ENCODE measurements at places on chromosomes 1 and 21.

- no peaks in the 10 kb centered on the region for H3K27me3 ChIP-seq
- H3K4me3 ChIP-seq: no peak overlapping the region
- H3K4me1 ChIP-seq: peaks cover 13% of the 10 kb centered on the region
- DNase-seq: no peak
- no peak overlapping the region for H3K27ac ChIP-seq
Measured at GRCh38 chr1:155570593-155570990, 8.0 kb upstream of the ASH1L start.

DNA sequence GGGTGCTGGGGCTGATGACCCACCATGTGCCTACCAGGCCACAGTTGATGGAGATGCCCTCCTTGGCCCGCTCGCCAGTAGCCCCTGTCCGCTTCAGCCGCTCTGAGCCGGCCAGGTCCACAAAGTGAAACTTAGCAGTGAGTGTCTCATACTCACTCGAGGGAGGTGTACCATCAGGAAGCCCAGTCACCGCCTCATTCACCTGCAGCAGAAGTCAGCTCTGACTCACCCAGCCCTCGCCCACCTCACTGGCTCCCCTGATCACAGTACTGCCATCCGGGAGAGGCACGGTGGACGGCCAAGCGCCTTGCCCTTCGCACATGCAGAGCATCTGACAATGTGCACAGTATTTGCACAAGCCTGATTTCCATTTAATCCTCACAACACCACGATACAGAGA is 18.8 kb downstream of the KIF21B start:
- no peaks in the 10 kb centered on the region for H3K27me3 ChIP-seq
- no peak overlapping the region for H3K27ac ChIP-seq
- no peak overlapping the region for H3K4me3 ChIP-seq
- no peak for DNase-seq
- no peaks in the 10 kb centered on the region for H3K4me1 ChIP-seq

DNA sequence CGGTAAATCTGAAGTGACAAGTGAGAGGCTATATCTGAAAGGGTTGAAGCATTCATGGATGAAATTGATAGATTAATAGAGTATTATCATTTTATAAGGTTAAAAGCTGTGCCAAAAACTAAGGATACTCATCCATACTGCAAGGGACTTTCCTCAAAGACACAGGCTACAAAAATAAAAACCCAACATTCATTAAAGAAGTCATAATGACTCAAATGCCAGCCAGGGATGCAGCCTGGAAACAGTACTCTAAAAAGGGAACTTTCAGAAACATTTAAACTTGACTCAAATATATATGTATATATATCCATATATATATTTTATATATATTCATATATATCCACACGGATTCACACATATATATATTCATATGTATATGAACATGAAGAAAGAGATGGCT is 1.1 kb upstream of the TIAM1 start:
- no peak overlapping the region for H3K4me3 ChIP-seq
- peaks cover 29% of the 10 kb centered on the region for H3K27me3 ChIP-seq
- no peak for DNase-seq
- H3K27ac ChIP-seq: no peak overlapping the region
- H3K4me1 ChIP-seq: peaks cover 4% of the 10 kb centered on the region

- no peak for DNase-seq
- no peak overlapping the region for H3K4me3 ChIP-seq
- H3K4me1 ChIP-seq: peaks cover 25% of the 10 kb centered on the region
- peak overlapping the region; percentile 60 for H3K27ac ChIP-seq
Measured at GRCh38 chr1:184518736-184519357, 132.0 kb downstream of the C1orf21 start.

- no peak overlapping the region for H3K4me3 ChIP-seq
- peak; percentile 29 for DNase-seq
- no peaks in the 10 kb centered on the region for H3K36me3 ChIP-seq
- no peaks in the 10 kb centered on the region for H3K4me1 ChIP-seq
- no peak overlapping the region for H3K27ac ChIP-seq
- no peaks in the 10 kb centered on the region for H3K27me3 ChIP-seq
Measured at GRCh38 chr1:7046314-7046713, 261.1 kb downstream of the CAMTA1 start.

DNA sequence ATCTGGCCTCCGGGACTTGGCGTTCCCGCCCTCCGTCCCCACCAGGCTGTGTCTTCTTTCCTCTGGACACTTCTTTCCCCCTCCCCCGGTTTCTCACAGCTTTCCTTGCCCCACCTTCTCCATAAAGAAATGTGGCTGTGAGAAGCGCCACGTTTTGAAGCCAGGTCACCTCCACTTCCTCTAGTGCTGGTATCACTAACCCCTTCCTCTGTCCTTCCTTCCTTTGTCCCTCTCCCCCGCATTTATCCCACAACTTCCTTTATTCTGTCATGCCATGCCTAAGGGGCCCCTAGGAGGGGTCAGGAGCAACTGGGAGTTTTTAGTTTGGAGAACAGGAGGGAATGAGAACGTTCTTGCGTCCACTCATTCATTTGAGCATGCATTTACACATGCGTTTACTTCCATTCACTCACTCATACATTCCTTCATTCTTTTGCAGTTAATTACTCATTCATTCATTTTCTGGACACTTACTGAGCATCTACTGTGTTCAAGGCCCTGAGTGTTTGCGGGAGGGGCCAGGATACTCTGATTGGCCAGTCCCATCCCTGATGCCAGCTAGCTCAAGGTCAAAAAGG is 5.0 kb upstream of the ACOT11 start:
- no peak for DNase-seq
- H3K27me3 ChIP-seq: no peaks in the 10 kb centered on the region
- H3K36me3 ChIP-seq: no peaks in the 10 kb centered on the region
- H3K4me3 ChIP-seq: peak overlapping the region; percentile 59

DNA sequence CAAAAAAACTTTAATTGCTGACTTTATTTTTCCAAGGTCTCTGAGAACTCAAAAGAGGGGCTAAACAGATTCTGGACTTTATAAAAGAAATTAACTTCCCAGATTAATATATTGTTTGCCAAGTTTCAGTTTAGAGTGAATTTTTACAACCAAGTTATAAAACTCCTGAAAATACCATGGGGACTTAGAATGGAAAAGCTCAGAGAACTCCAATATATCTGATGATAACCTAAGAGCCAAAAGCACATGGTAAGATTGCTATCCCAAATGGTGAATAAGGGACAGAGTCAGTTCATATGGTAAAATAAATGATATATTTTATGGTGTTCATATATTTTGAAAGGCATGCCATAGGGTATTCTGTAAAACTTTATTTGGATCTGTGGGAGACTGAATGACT is 470.9 kb downstream of the TTLL7 start:
- no peak overlapping the region for H3K4me3 ChIP-seq
- H3K4me1 ChIP-seq: no peaks in the 10 kb centered on the region

- H3K4me1 ChIP-seq: no peaks in the 10 kb centered on the region
- H3K36me3 ChIP-seq: no peaks in the 10 kb centered on the region
- no peaks in the 10 kb centered on the region for H3K27me3 ChIP-seq
- no peak overlapping the region for H3K4me3 ChIP-seq
- H3K27ac ChIP-seq: no peak overlapping the region
- no peak for DNase-seq
Measured at GRCh38 chr1:65090406-65090805, 57.6 kb upstream of the AK4 start.

DNA sequence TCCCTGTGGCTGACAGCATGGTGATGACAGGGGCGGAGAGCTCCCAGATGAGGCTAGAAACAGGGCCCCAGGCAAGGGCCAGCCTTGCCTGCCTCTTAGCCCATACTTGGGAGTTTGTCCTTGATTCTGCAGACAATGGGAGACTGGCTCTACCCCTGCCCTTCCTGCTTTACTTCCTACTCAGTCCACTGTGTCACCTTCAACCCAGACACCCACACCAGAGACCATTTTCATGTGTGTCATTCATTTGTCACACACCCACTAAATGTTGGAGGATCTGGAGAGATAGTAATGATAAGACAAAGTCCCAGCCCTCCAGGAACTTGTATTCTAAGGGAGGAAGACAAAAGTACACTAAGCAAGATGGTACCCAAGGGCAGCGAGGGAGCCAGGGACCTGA is 43.7 kb downstream of the SYT6 start:
- no peak overlapping the region for H3K4me3 ChIP-seq
- no peaks in the 10 kb centered on the region for H3K36me3 ChIP-seq
- no peaks in the 10 kb centered on the region for H3K4me1 ChIP-seq
- DNase-seq: no peak

DNA sequence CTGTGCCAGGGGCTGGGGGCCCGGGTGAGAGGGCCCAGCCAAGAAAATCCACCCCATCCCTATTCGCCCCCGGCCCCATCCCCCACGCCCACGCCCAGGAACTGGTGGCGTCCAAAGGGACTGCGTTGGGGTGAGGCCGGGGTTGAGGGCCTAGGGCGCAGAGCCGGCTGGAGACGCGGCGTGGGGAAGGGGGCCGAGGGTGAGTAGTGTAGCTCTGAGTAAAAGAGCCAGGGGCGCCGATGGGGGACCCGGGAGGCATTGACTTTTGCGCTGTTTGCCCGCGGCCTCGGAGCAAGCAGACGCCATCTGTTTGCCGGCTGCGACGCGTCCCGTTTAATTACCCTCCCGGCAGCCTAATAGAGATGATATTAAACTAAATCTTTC is 3.5 kb upstream of the DMRTA2 start:
- peaks cover 100% of the 10 kb centered on the region for H3K27me3 ChIP-seq
- H3K4me1 ChIP-seq: peaks cover 45% of the 10 kb centered on the region
- H3K36me3 ChIP-seq: no peaks in the 10 kb centered on the region
- DNase-seq: no peak

- H3K27me3 ChIP-seq: no peaks in the 10 kb centered on the region
- H3K36me3 ChIP-seq: no peaks in the 10 kb centered on the region
- no peak for DNase-seq
- peaks cover 4% of the 10 kb centered on the region for H3K4me1 ChIP-seq
- H3K27ac ChIP-seq: no peak overlapping the region
Measured at GRCh38 chr1:244231572-244232315, 180.7 kb downstream of the ZBTB18 start.

GRCh38 chr1:94709891-94710581 is 110.1 kb upstream of the SLC44A3 start:
- no peak overlapping the region for H3K4me3 ChIP-seq
- peaks cover 8% of the 10 kb centered on the region for H3K4me1 ChIP-seq
- DNase-seq: no peak
- H3K27me3 ChIP-seq: no peaks in the 10 kb centered on the region
- H3K27ac ChIP-seq: no peak overlapping the region

- DNase-seq: no peak
- peak overlapping the region; percentile 57 for H3K27ac ChIP-seq
- H3K4me1 ChIP-seq: peaks cover 51% of the 10 kb centered on the region
- H3K4me3 ChIP-seq: no peak overlapping the region
- no peaks in the 10 kb centered on the region for H3K27me3 ChIP-seq
- peaks cover 86% of the 10 kb centered on the region for H3K36me3 ChIP-seq
Measured at GRCh38 chr1:223775054-223775453, 62.7 kb downstream of the CAPN2 start.

DNA sequence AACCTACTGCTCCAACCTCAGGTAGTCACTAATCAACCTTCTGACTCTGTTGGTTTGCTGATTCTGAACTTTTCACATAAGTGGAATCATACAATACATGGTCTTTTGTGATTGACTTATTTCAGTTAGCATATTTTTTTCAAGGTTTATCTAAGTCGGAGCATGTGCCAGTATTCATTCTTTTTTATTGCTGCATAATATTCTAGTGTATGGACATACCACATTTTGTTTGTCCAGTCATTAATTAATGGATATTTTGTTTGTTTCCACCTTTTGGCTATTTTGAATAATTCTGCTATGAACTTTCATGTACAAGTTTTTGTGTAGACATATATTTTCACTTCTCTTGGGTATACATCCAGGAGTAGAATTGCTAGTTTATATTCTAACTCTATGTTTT is 53.0 kb upstream of the LRRN2 start:
- no peaks in the 10 kb centered on the region for H3K27me3 ChIP-seq
- H3K36me3 ChIP-seq: no peaks in the 10 kb centered on the region
- no peak overlapping the region for H3K4me3 ChIP-seq
- H3K4me1 ChIP-seq: no peaks in the 10 kb centered on the region
- H3K27ac ChIP-seq: no peak overlapping the region
- no peak for DNase-seq

- H3K4me3 ChIP-seq: peak within 1 kb of the TSS; percentile 91
- H3K4me1 ChIP-seq: peaks cover 16% of the 10 kb centered on the region
- peak; percentile 92 for DNase-seq
- no peaks in the 10 kb centered on the region for H3K27me3 ChIP-seq
- H3K27ac ChIP-seq: peak within 1 kb of the TSS; percentile 89
- H3K36me3 ChIP-seq: no peaks in the 10 kb centered on the region
Measured at GRCh38 chr1:212432661-212433576, at the start of gene NENF. Gene NENF, plus strand, starts transcription at chr1:212432920. Its CDS starts 24 bp downstream, at chr1:212432944.

Data from heart left ventricle (tissue), 16 donors.